ENCODE measurements at places on chromosomes 11 and 22.

GRCh38 chr22:49620003-49620556 is 207.6 kb downstream of the BRD1 start:
- H3K4me1 ChIP-seq: no peaks in the 10 kb centered on the region
- no peak overlapping the region for H3K4me3 ChIP-seq
- no peak overlapping the region for H3K27ac ChIP-seq

- H3K36me3 ChIP-seq: no peaks in the 10 kb centered on the region
- H3K27me3 ChIP-seq: no peaks in the 10 kb centered on the region
- DNase-seq: no peak
- H3K4me3 ChIP-seq: no peak overlapping the region
These were observed 14.7 kb downstream of the KCNQ1OT1 start for GRCh38 chr11:2685051-2685450.

- no peaks in the 10 kb centered on the region for H3K36me3 ChIP-seq
- DNase-seq: peak; percentile 72
- H3K27me3 ChIP-seq: no peaks in the 10 kb centered on the region
- H3K4me3 ChIP-seq: no peak overlapping the region
- H3K27ac ChIP-seq: peak overlapping the region; percentile 65
These were observed 33.6 kb downstream of the MAP6 start for GRCh38 chr11:75635066-75635862.

DNA sequence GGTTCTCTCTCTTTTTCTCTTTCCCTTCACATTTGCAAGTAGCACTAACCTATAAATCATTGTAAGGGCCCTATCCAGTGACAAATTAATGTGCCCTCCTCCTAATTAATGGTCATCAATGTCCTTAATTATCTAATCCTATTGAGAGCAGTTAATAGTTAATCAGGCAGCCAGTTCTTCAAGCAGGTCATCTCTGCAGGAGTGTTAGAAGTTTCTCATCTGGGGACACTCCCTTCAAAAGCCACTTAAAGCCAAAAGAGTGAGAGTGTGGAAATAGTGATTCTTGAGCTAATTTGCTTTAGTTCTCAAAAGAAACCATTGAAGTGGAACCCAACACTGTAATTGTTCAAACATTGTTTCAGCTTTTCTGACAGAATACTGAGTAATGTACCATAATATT is 141.6 kb downstream of the ELP4 start:
- H3K36me3 ChIP-seq: no peaks in the 10 kb centered on the region
- no peak overlapping the region for H3K27ac ChIP-seq
- H3K4me1 ChIP-seq: no peaks in the 10 kb centered on the region
- no peak overlapping the region for H3K4me3 ChIP-seq

DNA sequence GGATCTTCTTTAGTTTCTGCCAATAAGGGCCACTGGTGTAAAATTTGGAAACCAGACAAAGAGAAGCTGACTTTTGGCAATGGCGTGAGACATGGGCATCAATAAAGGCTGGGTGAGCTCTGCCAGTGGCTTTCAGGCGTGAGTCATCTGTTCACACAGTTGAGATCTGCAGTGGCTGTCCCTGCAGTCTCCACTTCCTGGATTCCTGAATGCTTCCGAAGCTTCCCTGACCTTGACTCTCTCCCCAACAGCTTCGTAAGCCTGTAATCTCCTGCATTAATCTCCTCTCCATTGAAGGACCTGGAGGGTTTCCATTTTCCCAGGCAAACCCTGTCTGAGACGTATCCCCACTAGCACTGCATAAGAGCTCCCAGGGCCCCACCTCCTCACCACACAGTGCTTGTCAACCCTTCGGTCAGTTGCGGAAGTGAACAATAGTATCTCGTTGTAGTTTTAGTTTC is 574.7 kb downstream of the TBC1D22A start:
- H3K27me3 ChIP-seq: no peaks in the 10 kb centered on the region
- no peak for DNase-seq
- H3K4me3 ChIP-seq: no peak overlapping the region
- no peaks in the 10 kb centered on the region for H3K36me3 ChIP-seq

DNA sequence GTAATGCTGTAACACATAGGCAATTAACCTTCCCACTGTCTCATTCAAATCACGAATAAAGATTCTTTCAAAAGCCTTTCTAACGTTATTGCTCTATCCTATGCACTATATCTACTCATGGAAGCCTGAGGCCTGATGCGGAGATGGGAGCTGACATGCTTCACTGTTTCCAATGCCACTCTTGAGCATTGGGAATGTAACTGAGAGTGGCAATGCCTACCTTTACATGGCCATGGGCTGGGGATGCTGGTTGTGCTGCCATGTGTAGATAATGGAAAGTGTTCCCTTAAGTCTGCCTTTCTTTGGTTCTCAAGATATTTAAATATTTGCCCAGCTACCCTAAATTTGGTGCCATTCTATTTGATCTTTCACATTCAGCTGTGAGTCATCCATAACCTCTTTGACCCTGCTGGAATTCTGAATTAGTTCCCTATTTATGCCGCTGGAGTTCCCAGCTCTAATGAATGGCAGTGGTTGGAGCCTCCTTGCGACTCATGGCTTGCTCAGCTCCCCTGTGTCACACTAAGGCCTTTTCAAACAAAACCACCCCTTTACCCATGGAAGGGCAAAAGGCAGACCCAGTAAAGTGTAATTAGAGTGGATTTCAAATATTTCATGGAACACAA is 21.4 kb upstream of the DKK3 start:
- no peak overlapping the region for H3K4me3 ChIP-seq
- H3K27me3 ChIP-seq: no peaks in the 10 kb centered on the region
- DNase-seq: no peak
- H3K27ac ChIP-seq: no peak overlapping the region

GRCh38 chr11:59193587-59194130 is 19.1 kb downstream of the MPEG1 start:
- DNase-seq: no peak
- H3K27me3 ChIP-seq: no peaks in the 10 kb centered on the region
- peaks cover 19% of the 10 kb centered on the region for H3K36me3 ChIP-seq
- no peak overlapping the region for H3K4me3 ChIP-seq
- no peak overlapping the region for H3K27ac ChIP-seq
- peaks cover 4% of the 10 kb centered on the region for H3K4me1 ChIP-seq

DNA sequence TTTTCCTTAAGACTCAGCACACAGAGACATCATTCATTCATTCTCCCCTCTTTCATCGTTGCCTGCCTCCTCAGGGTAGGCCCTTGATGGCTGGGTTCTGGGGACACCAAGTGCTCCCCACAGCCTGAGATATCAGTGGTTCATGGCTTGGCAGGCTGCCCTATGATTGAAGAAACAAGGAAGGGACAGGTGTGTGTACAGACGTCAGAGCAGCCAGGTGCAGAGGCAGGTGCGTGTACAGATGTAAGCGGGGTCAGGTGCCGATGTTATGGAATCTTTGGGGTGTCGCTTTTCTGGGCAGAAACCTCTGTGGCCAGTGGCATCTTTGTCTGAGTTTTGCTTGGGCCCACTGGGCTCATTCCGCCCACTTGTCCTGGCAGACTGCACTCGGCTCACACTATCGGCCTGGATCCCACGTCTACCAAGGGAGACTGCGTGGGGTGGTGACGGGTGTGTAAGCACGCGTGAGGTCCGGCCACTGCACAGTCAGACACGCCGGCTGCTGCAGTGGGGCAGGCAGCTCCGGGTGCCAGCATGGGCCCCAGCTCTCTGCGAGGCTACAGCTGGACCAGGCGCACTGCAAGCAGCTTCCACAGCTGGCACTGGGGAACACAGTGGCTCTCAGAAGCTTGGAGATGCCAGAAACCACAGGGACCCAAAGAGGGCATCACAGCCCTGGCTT is 20.9 kb upstream of the KIAA0930 start:
- H3K27me3 ChIP-seq: no peaks in the 10 kb centered on the region
- no peak overlapping the region for H3K27ac ChIP-seq
- DNase-seq: no peak
- H3K36me3 ChIP-seq: no peaks in the 10 kb centered on the region

GRCh38 chr22:50276143-50276542 is 6.0 kb upstream of the MAPK11 start:
- peaks cover 5% of the 10 kb centered on the region for H3K4me1 ChIP-seq
- H3K27ac ChIP-seq: no peak overlapping the region
- DNase-seq: peak; percentile 74
- no peaks in the 10 kb centered on the region for H3K27me3 ChIP-seq
- H3K36me3 ChIP-seq: peaks cover 64% of the 10 kb centered on the region

DNA sequence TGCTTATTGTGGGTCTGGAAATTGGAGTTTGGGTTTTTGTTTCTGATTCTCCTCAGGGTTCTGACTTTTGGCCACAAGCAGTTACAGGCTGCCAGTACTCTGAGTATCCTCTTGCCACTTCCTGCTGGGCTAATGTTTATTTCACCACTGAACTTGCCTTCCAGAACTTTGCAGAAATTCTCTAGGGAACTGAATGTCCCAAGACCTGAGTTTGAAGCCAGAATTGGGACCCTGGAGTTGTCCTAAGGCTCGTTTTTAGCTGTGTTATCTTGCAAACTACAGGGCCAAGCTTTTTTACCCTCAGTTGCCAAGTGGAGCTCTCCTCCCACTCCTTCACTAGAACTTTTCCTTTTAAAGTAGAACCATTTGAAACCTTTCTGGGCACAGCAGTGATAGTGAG is 89.9 kb downstream of the FAT3 start:
- DNase-seq: no peak
- no peaks in the 10 kb centered on the region for H3K27me3 ChIP-seq
- H3K27ac ChIP-seq: peak overlapping the region; percentile 65
- H3K4me3 ChIP-seq: no peak overlapping the region
- no peaks in the 10 kb centered on the region for H3K36me3 ChIP-seq

- no peak for DNase-seq
- no peak overlapping the region for H3K4me3 ChIP-seq
- no peaks in the 10 kb centered on the region for H3K27me3 ChIP-seq
- no peaks in the 10 kb centered on the region for H3K4me1 ChIP-seq
These were observed 239.7 kb downstream of the CTTN start for GRCh38 chr11:70637949-70638583.

- H3K4me3 ChIP-seq: no peak overlapping the region
- H3K27me3 ChIP-seq: no peaks in the 10 kb centered on the region
- no peaks in the 10 kb centered on the region for H3K4me1 ChIP-seq
These were observed 36.0 kb upstream of the LDLRAD3 start for GRCh38 chr11:35907648-35908431.

- H3K27ac ChIP-seq: no peak overlapping the region
- H3K36me3 ChIP-seq: peaks cover 81% of the 10 kb centered on the region
- DNase-seq: no peak
- no peak overlapping the region for H3K4me3 ChIP-seq
- H3K4me1 ChIP-seq: no peaks in the 10 kb centered on the region
These were observed 8.0 kb downstream of the NAGA start for GRCh38 chr22:42062506-42063170.

GRCh38 chr11:120022617-120023016 is 115.3 kb downstream of the TRIM29 start:
- H3K4me1 ChIP-seq: no peaks in the 10 kb centered on the region
- H3K27me3 ChIP-seq: no peaks in the 10 kb centered on the region
- no peak overlapping the region for H3K4me3 ChIP-seq
- no peak for DNase-seq
- H3K27ac ChIP-seq: no peak overlapping the region

Measured in ascending aorta (tissue), 2 donors.